CD4-positive, CD25-positive, alpha-beta regulatory T cell (primary cell): ENCODE measurements at places on chromosomes 4 and X.

GRCh38 chr4:120202222-120202621, 135.6 kb upstream of the MAD2L1 start:
- DNase-seq: no peak

GRCh38 chr4:6377626-6378492, 94.6 kb downstream of the PPP2R2C start:
- no peak for DNase-seq

DNA sequence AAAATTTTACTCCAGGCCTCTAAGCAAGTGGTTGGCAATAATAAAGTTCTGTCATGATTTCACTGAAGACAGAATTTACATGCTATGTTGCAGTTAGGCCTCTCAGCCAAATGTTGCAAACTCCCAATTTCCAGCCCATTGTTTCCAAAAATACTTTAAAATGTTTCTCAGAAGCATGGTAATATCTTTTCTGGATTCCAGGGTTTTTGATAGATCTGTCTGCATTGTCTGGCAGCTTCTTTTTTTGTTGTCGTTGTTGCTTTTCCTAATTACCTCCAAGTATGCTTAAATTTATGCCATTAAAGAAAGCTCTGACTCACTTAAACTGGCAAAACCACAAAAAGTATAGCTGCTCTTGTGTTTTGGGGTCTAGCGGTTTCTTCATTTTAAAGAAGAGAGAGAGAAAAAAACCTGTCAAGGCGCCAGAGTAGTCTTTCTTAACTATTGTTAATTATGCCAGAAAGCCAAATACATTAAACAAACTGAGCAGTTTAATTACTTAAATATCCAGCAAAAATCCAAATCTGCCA, 97.0 kb downstream of the AGTR2 start:
- no peak for DNase-seq

GRCh38 chrX:107465932-107466620, 16.6 kb downstream of the FRMPD3 start:
- no peak for DNase-seq

DNA sequence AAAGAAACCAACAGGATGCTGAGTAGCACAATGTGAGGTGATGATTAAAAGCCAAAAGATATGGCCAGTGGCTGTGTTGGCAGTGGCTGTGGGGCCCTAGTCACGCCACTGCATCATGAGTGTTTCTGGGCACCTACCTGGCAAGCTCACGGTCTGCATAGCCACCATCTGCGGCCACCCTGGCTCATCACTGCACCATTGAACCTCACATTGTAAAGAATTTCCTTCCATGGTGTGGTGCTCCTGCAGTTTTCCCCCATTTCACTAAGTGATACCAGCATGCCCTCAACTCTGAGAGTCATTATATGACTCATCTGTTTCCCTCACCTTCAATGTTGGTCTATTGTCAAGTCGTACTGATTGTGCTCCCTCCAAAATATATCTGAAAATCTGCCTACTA, 45.5 kb upstream of the CLNK start:
- DNase-seq: no peak
